ENCODE measurements at places on chromosomes 1 and 21.
A peak's percentile ranks its signal among the peaks of the same experiment; 100 is the strongest.

GRCh38 chr1:62084310-62084890, 110.2 kb upstream of the L1TD1 start:
- DNase-seq = no peak

GRCh38 chr1:76285578-76286135, 211.1 kb downstream of the ST6GALNAC3 start:
- DNase-seq = no peak

DNA sequence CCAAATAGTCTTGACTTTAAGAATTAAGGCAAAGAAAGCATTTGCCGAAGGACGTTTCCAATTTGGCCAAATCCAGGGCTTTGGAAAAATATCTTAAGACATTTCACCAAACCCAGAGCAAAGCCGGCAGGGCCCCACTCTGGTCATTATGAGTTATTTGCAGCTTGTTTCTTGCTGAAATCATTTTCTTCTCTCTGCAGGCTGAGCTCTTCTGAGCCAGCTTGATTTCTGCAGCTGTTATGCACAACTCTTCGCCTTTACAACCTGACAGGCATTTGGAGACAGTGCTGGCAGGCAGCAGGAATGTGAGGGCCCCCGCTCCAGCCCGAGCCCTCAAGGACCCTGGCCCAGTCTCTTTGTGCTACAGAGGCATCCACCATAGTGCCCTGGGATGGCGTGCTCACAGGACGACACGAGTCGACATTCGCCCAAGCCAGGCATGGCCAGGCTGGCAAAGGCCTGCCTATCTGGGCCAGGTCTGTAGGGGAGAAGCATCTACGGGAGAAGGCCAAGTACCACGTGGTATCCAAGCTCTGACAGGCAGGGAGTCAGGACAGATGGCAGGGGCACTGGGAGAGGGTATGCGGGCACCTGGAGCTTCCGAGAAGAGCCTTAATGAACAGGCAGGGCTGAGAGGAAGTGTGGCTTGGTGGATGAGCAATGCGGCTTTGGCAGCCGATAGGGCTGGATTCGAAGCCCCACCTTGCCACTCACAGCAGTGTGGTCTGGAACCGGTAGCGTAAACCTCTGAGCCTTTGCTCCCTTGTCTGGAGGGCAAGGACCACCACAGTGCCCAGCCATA, 32.3 kb downstream of the SYF2 start:
- DNase-seq = no peak

DNA sequence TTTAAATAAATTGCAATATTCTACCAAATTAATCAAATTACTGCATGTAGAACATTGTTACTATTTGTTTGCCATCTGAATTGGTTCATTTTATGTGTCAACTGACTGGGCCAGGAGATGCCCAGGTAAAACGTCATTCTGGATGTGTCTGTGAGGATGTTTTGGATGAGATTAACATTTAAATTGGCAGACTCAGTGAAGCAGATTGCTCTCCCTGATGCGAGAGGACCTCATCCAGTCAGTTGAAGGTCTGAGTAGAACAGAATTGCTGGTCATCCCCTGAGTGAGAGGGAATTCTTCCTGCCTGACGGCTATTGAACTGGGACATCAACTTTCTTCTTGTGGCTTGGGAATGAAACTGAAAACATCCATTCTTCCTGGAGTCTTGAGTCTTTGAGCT, 122.0 kb upstream of the GREM2 start:
- no peak for DNase-seq

GRCh38 chr1:16976966-16977365, 3.5 kb downstream of the MFAP2 start:
- no peak for DNase-seq

- DNase-seq = no peak
Observed at GRCh38 chr1:158398818-158399514, at the start of gene OR10T2. TSS of gene OR10T2 (minus strand) at chr1:158399466. CDS start at chr1:158399466, 0 bp downstream.

DNA sequence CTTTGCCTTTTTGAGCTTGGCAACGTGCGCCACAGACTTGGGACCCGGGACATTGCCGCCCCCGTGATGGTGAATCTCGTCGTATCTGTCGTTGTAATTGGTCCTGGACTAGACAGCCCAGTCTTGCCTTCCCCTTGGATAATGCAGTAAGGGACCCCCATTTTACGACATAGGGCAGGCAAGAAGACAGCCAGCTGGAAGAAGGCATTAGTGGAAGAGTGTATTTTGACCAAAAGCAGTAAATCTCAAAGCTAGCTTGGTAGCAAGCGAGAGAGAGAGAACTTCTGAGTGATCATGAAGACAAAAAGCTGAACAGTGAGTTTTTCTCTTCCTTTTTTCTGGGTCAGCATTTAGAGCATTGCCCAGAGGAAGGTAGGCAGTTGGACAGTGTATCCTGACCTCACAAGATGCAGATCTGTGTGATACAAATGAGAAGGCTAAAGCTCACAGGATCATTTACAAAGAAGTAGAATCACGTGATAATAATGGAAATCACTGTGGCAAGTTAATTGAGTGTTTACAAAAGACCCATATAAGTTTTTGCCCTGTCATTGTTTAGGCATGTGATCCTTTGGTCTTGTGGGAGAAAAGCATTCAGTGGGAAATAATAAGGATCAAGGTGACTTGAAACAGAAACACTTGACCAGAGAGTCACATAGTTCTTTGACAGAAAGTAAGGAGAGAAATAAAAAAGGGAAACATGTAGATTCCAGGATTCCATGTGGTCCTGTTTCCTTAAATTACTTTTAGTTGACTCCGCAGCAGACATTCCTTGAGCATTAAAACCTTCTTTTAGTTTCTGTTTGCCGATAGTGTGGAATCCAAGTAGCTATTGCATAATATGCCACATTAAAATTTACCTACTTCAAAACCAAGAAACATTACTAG, 66.3 kb downstream of the CNST start:
- DNase-seq = no peak

GRCh38 chr1:157252473-157252872, 114.3 kb upstream of the ETV3 start:
- no peak for DNase-seq

- no peak for DNase-seq
Observed at GRCh38 chr1:174837386-174837785, 162.4 kb upstream of the CACYBP start.

GRCh38 chr1:1231400-1232207, at the start of gene SDF4:
TSS of gene SDF4 (minus strand) at chr1:1232001. CDS start at chr1:1228772, 3,229 bp downstream.
- DNase-seq = peak; percentile 100

DNA sequence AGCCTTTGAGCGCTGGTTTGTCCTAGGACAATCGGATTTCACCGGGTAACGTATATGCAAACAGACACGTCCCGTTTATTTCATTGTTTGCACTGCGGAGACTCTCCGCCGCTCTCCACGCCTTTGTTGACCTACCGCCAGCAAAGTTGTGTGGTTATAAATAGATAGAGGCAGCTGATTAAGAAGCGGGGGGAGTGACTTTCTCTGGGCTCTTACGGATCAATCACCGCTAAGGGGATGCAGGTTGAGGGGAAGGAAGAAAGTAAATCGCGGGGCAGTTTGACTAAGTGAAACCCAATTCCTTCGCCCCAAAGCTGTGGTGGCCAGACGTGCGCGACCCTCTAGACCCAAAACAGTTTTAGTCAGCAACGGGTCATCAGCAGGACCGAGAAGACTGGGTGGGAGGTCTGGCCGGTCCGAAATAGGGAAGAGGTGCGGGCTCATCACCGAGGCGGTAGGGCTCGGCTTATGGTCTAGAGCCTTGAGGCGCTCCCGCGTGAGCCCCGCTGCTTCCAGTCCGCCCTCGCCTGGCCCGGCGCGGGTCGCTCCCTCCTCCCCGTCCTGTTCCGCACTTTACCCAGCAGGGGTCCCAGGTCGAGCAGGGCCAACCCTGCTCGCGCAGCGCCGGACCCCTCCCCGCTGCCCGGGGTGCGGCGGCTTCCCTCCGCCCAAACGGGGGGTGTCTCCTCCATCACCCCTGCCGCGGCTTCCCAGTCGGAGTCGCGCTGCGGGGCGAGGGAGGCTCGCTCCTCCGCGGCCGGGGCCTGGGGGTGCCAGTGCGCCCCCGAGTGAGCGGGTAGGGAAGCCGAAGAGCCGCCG, 120.8 kb upstream of the RRP15 start:
- DNase-seq = peak; percentile 80

DNA sequence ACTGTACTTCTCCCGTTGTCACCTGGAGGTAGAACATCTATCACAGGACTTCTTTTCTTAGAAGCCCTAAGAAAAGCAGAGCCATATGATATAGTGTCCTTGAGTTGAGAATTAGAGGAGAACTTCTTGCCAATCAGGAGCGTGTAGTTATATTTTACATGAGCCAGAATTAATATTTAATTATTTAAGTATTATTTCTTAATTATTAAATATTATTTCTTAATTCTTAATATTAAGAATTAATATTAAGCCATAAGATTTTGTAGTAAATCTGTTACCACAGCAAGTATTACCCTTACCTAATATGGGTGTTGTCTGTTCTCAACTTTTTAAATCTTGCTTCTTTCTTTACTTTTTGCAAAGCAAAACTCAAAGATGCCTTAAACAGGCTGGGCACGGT, 10.2 kb upstream of the APCS start:
- DNase-seq = no peak

- no peak for DNase-seq
Observed at GRCh38 chr1:233140974-233141373, 154.6 kb downstream of the PCNX2 start.

Measured in H7 (cell line).